ENCODE measurements at places on chromosomes 12 and 14.

DNA sequence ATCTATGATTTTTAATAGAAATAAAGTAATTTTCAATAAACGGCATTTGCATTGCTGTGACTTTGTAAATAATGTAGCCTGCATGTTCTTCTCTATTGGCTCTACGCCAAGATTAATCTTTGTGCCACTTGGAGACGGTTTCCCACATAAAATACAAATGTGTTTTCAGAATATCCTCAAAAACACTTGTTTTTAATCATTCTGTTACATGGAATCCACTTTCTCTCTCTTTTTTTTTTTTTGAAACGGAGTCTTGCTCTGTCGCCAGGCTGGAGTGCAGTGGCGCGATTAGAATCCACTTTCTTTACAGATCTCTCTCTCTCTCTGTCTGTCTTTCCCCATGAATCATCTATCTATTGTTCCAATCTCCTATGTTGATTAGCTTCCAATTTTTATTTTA lies 22.8 kb upstream of the SSPN start:
- no peak for DNase-seq

GRCh38 chr12:118055144-118055557 lies 5.8 kb downstream of the WSB2 start:
- peak; percentile 84 for DNase-seq

DNA sequence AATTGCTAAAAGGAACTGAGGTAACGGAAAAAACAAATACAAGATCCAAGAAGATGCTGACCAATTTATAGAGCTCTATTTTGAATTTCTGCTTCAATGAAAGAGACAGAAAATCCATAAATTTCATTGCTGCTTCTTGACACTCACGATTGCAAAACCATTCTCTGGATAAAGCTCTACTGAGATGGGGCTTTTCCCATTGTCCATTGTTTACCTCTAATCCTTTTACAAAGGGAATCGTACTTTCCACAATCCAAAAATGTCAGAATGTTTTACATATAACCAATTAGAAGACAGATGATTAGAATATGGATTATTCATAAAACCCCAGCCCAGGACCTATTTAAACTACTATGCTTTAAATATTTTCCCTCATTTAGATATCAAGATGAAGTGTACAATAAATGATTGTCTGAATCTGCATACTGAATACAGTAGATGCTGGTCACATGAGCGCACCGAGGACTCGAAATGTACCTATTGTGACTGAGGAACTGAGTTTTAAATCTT lies 16.7 kb upstream of the TMCC3 start:
- no peak for DNase-seq

GRCh38 chr12:78315028-78315427 lies 484.3 kb downstream of the NAV3 start:
- no peak for DNase-seq

- no peak for DNase-seq
These were observed 12.8 kb upstream of the NRDE2 start for GRCh38 chr14:90344331-90345238.

DNA sequence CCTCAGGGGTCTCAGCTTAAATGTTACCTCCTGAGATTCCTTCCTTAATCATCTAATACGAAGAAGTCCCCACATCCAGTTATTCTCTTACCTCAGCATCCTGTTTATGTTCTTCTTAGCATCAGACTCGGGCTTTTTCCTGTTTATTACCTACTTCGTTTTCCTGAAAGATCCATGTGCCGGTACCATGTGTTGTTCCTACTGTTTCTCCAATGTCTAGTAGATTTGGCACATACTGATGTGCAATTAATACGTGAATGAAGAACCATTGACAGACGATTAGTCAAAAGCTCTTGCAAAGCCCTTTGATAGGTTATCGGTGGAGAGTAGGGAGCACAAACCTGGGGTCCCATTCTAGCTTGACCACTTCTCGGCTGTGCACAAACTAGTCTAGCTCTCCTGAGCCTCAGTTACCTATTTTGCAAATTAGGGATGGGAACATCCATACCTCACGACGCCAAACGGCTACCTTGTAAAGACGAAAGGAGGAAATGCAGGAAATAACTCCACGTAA lies 735 bp upstream of the MAPKAPK5 start:
- DNase-seq = no peak

- no peak for DNase-seq
These were observed 437.4 kb downstream of the RMST start for GRCh38 chr12:97899956-97900355.

GRCh38 chr12:94875525-94875924 lies 128.0 kb downstream of the NDUFA12 start:
- no peak for DNase-seq

DNA sequence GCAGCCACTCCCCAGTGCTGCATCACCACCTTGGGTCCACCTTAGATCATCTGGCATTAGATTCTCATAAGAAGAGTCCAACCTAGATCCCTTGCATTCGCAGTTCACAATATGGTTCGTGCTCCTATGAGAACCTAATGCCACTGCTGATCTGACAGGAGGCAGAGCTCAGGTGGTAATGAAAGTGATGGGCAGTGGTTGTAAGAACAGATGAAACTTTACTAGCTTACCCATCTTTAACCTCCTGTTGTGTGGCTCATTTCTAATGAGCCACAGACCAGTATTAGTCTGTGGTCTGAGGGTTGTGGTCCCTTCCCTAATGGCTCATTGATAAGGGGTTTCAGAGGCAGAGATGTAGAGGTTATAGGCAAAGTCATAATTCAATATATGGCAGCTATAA lies 615.9 kb upstream of the MIS18BP1 start:
- no peak for DNase-seq

DNA sequence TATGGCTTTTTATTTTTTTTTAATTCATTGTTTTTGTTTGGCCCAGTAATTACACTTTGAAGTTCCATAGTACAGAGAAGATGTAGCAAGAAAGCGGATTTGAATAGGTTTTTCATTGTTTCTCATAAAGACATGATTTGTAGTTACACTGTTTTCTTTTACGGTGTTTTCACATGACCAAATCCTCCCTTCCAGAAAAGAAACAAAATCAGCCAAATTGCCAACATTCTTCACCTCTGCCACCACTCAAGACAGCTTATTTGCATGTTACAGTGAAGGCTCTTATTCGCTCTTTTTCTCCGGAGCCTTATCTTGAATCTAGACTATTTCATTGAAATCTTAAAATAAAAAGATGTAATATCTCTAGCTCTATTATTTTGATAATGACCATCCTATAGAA lies 50.9 kb upstream of the KCNH5 start:
- DNase-seq = no peak
